Hippocampal formation (tissue), 2 donors: ENCODE measurements at places on chromosomes 11 and 22.

DNA sequence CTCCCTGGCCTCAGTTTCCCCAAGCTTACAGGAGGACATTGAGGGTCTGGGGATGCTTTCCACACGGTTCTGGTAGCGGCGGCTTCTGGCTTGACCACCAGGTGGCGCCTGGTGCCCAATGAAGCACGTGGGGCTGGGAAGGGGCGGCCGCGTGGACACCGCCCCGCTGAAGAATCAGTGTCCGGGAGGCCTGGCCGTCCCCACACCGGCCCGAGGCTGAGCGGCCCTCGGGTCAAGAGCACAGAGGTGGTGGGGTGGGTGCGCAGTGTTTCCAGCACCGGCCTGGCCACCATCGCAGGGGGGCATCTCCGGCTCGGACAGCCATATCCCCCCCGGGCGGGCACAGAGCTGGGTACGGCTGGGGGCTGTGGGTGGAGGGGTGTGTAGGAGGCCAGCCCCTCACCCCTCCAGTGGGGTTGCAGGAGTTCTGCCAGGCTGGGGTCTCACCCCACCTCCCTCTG, 27.8 kb upstream of the PPARA start:
- DNase-seq: peak; percentile 45

GRCh38 chr22:40645579-40646197, 9.2 kb upstream of the MRTFA start:
- DNase-seq: no peak

- DNase-seq: no peak
These were observed 9.3 kb downstream of the CELSR1 start for GRCh38 chr22:46528121-46528610.

GRCh38 chr22:50737728-50738648, at the start of gene ACR:
Gene ACR (plus strand): TSS chr22:50738204. CDS start chr22:50738236, 32 bp downstream.
- DNase-seq: no peak

- no peak for DNase-seq
These were observed 2.1 kb downstream of the DEAF1 start for GRCh38 chr11:692824-693414.

GRCh38 chr22:36055376-36056295, 27.0 kb upstream of the RBFOX2 start:
- no peak for DNase-seq

DNA sequence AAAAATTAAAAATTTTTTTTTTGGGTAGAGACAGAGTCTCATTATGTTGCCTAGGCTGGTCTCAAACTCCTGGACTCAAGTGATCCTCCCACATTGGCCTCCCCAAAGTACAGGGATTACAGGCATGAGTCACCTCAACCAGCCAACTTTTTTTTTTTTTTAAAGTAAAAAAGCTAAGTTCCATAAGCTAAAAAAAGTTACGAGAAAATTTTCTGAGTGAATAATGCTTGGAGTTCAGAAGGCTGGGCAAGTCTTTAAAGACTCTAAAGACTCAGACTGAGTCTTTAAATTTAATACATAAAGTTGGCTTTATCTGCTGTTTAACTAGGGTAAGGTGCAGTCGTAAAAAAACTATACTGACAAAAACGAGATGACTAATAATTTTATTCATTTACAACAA, 5.6 kb downstream of the DDX6 start:
- no peak for DNase-seq

DNA sequence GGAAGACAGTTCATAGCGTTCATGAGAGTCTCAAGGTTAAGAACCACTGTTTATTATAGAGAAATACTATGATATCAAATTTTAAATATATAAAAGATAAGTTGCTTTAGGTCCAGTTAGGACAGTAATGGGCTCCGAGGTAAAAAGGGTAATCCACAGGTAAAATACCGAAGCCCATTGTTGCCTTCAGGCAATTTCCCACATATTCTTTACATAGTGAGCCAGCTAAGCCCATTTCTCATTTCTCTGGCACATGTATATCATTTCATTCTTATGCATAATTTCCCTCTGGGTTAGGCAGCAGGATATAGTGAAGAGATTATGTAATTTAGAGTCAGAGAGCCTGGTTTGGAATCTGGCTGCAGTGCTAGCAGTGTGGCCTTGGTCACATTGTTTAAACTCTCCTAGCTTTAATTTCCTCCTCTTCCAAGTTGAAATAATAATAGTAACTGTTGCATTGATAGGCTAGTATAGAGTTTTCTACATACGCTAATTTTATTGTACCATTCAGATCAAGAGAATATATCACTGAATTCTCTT, 7.6 kb upstream of the POU2AF1 start:
- no peak for DNase-seq

GRCh38 chr11:128294001-128294670, 293.2 kb downstream of the ETS1 start:
- DNase-seq: no peak

GRCh38 chr11:6270584-6271246, 11.1 kb downstream of the CCKBR start:
- DNase-seq: no peak

GRCh38 chr11:126318574-126319373, 14.9 kb downstream of the DCPS start:
- DNase-seq: peak; percentile 13

DNA sequence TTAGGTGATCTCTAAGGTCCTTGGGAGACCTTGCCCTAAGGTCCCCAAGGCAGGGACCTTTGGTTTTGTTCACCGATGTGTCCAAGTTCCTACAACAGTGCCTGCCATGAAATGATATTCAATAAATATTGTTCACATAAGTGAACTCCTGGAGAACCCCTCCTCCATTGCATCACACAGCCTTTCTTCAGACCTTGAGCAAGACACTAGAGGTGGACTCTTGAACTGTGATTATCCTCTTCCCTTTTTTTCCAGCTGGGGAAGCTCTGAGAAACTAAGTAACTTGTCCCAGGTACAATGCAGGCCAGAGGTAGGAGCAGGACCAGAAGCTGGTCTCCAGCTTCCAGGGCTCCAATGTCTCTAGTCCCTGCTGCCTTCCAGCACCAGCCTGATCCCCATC, 76.6 kb upstream of the LMO1 start:
- no peak for DNase-seq

- peak; percentile 31 for DNase-seq
These were observed 5.4 kb downstream of the LMO1 start for GRCh38 chr11:8258289-8258688.

DNA sequence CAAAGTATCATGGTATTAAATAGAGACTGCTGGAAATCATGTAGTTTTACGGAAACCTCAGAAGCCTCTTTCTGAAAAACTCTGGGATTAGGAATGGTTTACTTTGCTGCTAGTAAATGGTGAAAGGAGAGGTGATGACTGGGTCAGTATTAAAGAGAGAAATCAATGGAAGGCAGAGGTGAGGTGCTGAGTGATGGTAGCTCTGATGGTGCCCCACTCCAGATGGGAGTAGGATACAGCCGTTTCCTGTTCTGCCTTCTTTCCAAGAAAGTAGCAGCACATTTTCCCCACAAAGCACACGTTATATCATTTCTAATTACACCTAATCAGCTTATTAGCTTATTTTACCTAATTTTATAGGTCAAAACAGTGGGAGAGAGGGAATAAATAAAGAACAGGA, 267.6 kb upstream of the PITPNB start:
- no peak for DNase-seq

- DNase-seq: peak; percentile 33
These were observed 1.9 kb downstream of the LRP4 start for GRCh38 chr11:46916286-46917108.

GRCh38 chr22:34055525-34056200, 135.4 kb upstream of the LARGE1 start:
- no peak for DNase-seq

GRCh38 chr22:41343300-41343699, 38.4 kb upstream of the TEF start:
- DNase-seq: no peak

DNA sequence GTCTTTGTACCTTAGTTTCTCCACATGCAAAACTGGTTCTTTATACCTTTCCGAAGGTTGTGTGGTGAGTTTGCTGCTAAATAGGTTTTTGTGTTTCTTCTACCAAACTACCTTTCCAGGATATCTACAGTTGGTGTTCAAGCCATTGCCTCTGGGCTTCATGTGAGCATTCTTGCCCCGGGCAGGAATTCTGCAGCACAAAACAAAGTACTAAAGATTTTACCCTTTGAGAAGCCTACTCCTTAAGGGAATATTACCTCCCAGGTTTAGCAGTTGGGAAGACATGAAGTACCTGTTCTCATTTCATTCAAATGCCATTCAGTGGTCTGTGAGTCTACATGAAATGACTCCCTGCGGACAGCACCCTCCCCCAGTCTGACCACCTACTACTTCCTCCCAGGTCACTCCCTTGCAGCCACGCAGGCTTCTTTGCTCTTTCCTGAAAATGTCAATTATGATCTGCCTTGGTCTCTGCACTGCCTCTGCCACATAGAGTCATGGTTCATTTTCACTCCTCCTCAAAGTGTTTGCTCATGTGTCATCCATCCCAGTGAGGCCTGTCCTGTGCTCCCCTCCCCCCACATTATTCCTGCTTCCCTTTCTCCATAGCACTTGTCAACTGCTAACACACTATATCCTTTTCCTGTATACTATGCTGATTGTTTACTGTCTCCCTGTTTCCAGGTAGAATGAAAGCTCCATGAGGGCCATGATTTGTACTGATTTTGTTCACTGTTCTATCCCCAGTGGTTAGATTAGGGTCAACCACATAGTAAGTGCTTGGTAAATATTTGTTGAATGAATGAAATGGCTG, 36.9 kb downstream of the PACS1 start:
- no peak for DNase-seq

GRCh38 chr11:60874421-60875365, 7.4 kb downstream of the ZP1 start:
- no peak for DNase-seq

- no peak for DNase-seq
These were observed 49.3 kb upstream of the CD44 start for GRCh38 chr11:35089666-35090065.

GRCh38 chr11:12902791-12903486, 106.2 kb upstream of the RASSF10 start:
- DNase-seq: no peak

GRCh38 chr11:69976794-69977193, 101.3 kb upstream of the ANO1 start:
- DNase-seq: no peak

DNA sequence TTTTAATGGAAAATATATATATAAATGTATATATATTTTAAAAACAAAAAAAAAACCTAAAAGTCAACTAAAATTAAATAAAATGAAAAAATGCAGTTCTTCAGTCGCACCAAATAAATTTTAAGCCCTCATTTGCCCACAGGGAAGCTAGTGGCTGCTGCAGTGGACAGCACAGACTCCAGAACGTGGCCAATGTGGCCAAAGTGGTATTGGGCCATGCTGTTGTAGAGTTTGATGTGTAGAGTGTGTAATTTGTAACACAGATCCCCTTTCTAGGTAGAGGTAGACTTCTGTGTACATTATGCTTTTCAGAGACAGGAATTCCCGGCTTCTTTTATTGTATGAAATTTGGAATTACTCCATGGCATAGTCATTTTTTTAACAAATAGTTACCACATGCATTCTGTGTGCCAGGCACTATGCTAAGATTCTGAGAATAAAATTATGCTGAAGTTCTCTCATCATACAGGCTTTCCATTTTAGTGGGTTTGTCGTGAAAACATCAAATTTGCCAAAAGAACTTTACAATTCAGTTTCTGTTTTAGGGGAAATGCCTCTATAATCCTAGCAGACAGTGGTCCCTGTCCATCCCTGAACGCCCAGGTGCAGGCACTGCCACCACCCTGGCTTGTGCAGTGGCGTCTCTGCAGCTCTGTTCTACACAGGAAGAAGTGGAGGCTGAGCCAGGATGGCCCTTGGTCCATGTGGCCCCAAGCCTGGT, 68.5 kb downstream of the MED15 start:
- no peak for DNase-seq

- DNase-seq: no peak
These were observed 247.7 kb downstream of the GUCY1A2 start for GRCh38 chr11:106770489-106771085.

DNA sequence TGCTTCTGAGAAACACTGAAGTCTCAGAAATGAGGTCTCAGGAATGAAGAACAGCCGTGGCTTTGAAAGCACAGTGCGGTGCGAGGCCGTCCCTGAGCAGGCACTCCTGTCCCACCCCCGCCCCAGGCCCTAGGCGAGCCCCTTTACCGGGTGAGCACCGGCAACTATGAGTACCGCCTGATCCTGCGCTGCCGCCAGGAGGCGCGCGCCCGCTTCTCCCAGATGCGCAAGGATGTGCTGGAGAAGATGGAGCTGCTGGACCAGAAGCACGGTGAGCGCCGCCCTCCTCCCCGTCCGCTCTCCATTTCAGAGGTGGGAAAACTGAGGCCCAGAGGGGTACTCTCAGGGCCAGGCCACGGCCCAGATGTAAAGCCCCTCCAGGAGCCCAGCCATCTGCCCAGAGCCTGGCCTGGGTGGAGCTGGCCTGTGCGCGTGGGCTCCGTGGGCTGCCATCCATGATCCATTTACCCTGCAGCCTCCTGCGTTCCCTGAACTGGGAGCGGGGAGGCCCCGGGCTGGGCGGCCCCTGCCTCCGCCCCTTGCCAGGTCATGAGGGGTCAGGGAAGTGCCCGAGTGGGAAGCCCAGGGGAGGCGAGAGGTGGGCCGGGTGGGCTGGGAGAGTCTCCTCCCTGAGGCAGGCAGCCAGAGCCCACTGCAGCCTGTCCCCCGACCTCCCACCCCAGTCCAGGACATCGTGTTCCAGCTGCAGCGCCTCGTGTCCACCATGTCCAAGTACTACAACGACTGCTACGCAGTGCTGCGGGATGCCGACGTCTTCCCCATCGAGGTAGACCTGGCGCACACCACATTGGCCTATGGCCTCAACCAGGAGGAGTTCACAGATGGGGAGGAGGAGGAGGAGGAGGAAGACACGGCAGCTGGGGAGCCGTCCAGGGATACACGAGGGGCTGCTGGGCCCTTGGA, 9.5 kb downstream of the SLC16A8 start:
- DNase-seq: no peak

DNA sequence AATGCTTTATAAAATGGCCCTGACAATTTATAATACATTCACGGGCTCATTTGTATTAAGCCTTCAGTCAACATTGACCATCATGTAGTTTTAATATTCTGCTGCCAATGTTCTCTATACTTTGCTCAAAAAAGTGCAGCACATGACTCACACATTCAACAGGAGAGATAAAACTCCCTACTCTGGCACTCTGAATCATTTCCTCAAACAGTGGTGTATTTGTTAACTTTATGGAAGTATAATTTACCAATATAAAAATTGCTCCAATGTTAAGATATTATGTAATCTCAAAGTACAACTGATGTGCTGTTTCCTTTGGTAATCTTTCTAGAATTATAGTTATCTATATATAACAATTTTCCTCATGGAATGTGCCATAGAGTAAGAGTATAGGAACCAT, 39.9 kb downstream of the MAML2 start:
- DNase-seq: no peak

GRCh38 chr11:34651551-34651950, 30.7 kb downstream of the EHF start:
- no peak for DNase-seq

DNA sequence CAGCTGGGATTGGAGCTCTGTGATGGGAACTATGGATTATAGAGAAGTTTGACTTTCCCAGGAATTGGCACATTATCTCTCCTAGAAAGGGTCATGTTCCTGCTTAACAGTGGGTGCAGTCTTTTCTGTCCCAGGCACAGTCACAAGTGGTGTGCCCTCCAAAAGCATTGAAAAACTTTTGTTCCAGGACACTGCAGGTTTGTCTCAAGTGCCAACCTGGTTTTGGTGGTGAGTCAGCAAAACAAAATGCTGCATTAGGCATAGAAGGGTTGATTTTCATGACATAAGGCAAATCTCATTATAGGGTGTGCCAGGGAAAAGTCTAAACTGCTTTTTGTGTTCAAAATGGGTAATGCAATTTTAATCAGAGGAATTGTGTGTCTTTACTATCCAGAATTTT, 4.9 kb downstream of the HTATIP2 start:
- no peak for DNase-seq
